ENCODE measurements at places on chromosomes 16 and 17.
A peak's percentile ranks its signal among the peaks of the same experiment; 100 is the strongest.

DNA sequence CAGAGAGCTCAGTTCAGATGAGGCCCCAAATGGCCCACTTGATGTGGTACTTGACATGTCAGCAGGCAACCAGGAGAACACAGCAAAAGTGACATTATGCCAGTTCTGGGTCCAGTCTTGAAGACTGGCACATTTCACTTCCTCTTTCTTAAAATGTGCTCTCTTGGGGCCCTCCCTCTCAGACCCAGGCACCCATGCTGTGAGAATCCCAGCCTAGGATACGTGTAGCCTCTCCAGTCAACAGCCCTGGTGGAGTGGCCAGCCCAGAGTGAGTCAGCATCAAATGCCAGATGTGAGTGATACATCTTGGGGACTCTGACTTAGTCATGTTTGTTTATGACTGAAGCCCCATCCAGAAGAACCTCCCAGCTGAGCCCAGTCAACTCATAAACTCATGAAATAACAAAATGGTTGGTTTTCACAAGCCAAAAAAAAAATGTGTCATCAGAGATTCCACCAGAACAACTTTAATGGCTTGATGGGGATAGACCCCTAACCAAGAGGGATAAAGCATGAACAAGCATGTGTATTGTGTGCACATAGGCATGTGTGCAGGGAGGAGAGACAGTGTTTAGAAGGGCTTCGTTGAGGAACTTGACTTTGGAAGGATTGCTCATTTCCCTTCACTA lies 82.5 kb upstream of the TNRC6C start:
- H3K36me3 ChIP-seq, result no peaks in the 10 kb centered on the region
- peak overlapping the region; percentile 84 for H3K27ac ChIP-seq
- peaks cover 93% of the 10 kb centered on the region for H3K4me1 ChIP-seq
- DNase-seq, result no peak

DNA sequence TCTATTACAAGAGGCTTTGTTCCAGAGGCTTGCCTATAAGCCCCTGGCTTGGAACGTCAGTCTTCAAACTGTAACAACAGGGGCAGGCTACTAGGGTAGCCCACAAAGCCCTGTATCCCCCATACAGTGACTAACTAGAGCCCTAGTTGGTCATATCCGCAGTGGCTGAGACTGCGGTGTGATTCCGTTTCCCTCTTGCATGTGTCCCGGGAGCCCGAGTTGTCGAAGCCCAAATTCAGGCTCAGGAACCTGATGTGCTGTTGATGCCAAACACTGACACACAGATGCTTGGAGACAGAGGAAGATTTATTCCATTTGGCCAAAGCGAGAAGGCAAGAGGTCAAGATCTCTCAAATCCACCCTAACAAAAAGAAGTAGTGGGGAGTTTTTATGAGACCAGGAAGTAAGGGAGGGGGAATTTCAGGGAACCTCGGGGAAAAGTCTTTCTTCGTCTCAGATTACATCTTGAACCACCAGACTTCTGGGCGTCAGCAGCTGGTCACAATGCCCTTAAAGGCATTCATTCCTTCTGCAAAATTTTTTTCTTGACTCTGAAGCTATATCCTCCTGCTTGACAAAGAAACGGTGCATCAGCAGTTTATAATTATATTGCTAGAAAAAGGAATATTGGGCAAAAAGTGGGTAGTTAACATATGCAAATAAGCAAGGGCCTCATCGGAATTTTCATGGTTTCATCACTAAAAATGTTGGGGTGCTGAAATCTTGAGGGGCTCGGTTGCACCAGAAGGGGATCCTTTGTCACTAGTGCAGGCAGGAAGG lies 879 bp downstream of the SLFN5 start:
- peak overlapping the region; percentile 98 for H3K4me3 ChIP-seq
- no peaks in the 10 kb centered on the region for H3K27me3 ChIP-seq
- H3K36me3 ChIP-seq, result peaks cover 40% of the 10 kb centered on the region
- peak; percentile 39 for DNase-seq
- H3K27ac ChIP-seq, result peak overlapping the region; percentile 99

DNA sequence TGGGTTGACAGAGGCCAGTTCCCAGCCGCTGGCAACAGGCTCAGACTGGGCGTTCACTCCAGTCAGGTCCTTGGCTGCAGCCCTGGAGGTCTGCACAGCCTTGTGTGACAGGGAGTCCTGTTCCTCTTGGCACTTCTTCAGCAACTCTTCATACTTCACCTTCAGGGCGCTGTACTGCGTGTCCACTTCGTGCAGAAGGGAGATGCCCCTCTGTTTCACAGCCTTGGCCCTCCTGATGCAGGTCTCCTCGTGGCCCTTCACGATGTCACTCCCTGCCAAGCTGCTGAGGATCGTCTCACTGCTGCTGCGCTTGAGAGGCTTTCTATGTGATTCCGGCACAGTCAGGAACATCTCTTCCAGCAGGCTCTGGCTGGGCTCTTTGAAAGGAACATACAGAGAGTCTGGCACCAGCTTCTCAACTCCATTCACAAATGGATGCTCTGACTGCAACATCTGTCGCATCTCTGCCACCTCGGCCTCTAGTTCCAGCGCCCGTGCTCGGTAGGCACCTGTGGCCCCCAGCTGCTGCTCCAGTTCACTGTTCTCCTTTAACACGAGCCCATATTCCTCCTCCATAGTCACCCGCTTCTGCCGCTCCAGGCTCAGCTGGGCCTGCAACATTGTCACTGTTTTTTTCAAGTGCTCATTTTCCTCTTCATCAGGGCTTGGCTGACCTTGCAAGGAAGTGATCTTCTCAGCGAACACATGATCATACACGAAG lies 27.2 kb downstream of the CDR2 start:
- H3K4me1 ChIP-seq, result peaks cover 8% of the 10 kb centered on the region
- H3K4me3 ChIP-seq, result no peak overlapping the region
- H3K36me3 ChIP-seq, result peaks cover 85% of the 10 kb centered on the region
- peak overlapping the region; percentile 65 for H3K27ac ChIP-seq
- H3K27me3 ChIP-seq, result no peaks in the 10 kb centered on the region

GRCh38 chr17:67107171-67107570 lies 62.8 kb downstream of the CACNG1 start:
- H3K27ac ChIP-seq, result no peak overlapping the region
- peaks cover 93% of the 10 kb centered on the region for H3K36me3 ChIP-seq
- H3K4me1 ChIP-seq, result peaks cover 22% of the 10 kb centered on the region
- no peaks in the 10 kb centered on the region for H3K27me3 ChIP-seq

GRCh38 chr17:31283841-31284240 lies 13.2 kb downstream of the OMG start:
- H3K27ac ChIP-seq, result no peak overlapping the region
- no peak for DNase-seq
- no peak overlapping the region for H3K4me3 ChIP-seq
- peaks cover 9% of the 10 kb centered on the region for H3K4me1 ChIP-seq
- H3K27me3 ChIP-seq, result no peaks in the 10 kb centered on the region

- no peak for DNase-seq
- H3K4me1 ChIP-seq, result no peaks in the 10 kb centered on the region
- H3K36me3 ChIP-seq, result peaks cover 2% of the 10 kb centered on the region
- H3K27ac ChIP-seq, result no peak overlapping the region
- no peak overlapping the region for H3K4me3 ChIP-seq
These were observed 16.4 kb upstream of the CPSF4L start for GRCh38 chr17:73278049-73278464.

- no peak overlapping the region for H3K27ac ChIP-seq
- H3K36me3 ChIP-seq, result no peaks in the 10 kb centered on the region
- DNase-seq, result no peak
- peaks cover 2% of the 10 kb centered on the region for H3K4me1 ChIP-seq
- no peaks in the 10 kb centered on the region for H3K27me3 ChIP-seq
- no peak overlapping the region for H3K4me3 ChIP-seq
These were observed 174.2 kb downstream of the TANC2 start for GRCh38 chr17:63140255-63140654.

DNA sequence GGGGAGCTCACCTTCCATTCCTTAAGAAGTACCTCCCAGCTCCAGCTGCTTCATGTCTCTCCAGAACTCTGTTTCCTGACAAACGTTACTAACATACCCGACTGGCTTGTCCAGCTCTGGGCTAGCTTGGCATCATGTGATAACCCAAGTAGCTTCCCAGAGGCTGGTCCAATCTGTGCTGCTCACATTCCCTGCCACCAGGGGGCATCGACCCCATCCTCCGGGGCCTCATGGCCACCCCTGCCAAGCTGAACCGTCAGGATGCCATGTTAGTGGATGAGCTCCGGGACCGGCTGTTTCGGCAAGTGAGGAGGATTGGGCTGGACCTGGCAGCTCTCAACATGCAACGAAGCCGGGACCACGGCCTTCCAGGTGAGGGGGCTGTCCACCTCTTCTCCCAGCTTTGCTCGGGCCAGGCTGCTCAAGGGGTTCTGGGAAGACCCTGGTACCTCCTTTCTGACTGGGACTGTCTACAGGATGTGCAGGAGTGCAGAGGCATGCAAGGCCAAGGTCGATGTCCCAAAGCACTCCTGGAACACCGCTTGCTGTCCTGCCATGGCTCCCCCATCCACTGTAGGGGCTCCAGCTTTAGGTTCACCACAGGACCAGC lies 7.6 kb downstream of the EPX start:
- H3K27ac ChIP-seq, result peak overlapping the region; percentile 19
- H3K4me1 ChIP-seq, result no peaks in the 10 kb centered on the region
- no peak overlapping the region for H3K4me3 ChIP-seq
- H3K36me3 ChIP-seq, result peaks cover 2% of the 10 kb centered on the region
- DNase-seq, result peak; percentile 48
- peaks cover 13% of the 10 kb centered on the region for H3K27me3 ChIP-seq

DNA sequence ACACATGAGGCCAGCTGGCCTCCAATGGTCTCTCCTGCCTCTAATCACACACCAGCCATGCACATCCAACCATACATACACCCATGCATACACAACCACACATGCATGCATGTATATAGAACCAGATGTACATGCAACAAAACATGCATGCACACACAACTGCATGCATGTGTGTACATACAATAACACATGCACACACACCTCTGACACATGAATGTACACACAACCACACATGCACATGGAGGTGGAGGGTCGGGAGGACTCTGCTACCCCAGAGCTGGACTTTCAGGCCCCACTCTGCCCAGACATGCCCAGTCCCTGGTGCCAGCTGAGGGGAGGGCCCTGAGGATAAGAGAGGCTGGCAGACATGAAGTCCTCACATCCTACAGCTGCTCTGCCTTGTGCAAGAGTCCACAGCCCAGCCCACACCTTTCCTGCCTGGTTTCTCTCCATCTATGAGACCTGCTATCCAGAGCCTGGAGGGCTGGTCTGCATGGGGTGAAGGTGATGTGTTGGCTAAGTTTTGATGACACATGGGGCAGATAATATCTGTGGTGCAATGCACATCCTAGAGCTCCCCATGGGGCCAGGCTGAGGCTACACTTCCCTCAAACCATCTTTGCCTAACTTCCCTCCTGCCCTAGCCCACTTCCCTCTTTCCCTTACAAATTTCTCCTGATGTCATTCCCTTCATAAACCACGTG lies 50.9 kb upstream of the SDK2 start:
- H3K27me3 ChIP-seq, result no peaks in the 10 kb centered on the region
- H3K36me3 ChIP-seq, result no peaks in the 10 kb centered on the region
- no peak overlapping the region for H3K27ac ChIP-seq
- H3K4me3 ChIP-seq, result no peak overlapping the region
- DNase-seq, result no peak
- H3K4me1 ChIP-seq, result no peaks in the 10 kb centered on the region

DNA sequence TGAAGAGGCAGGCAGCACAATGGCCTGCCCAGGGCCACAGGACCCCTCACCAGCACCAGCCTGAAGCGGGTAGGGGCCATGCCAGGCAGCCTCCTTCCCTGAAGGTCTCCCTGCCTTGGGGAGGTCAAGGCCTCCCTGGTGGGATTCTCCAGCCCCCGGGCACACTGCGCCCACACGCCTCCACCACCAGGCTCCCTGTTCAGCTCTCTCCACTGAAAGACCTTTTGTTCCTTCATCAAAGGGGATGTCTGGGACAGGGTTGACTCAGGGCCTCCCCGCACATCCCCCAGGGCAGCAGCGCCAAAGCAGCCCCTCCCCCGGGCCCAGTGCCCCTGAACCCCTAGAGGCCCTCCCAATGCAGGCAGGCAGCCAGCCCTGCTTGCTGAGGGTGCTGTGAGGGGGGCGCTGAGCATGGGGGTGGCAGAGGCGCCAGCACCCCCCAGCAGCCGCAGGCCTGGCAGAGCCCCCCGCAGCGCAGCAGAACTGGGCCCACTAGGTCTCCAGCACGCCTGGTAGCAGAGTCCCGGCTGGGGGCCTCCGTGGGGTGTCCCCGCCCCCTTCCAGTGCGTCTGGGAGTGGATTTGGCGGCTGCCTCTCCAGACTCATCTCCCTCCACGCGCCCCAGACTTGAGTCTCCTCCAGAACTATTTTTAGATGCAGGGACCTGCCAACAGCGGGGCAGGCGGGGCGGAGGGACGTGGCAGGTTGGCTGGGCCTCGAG lies 13.1 kb downstream of the BCAR1 start:
- peaks cover 6% of the 10 kb centered on the region for H3K4me1 ChIP-seq
- H3K36me3 ChIP-seq, result no peaks in the 10 kb centered on the region
- H3K4me3 ChIP-seq, result no peak overlapping the region
- no peak for DNase-seq

DNA sequence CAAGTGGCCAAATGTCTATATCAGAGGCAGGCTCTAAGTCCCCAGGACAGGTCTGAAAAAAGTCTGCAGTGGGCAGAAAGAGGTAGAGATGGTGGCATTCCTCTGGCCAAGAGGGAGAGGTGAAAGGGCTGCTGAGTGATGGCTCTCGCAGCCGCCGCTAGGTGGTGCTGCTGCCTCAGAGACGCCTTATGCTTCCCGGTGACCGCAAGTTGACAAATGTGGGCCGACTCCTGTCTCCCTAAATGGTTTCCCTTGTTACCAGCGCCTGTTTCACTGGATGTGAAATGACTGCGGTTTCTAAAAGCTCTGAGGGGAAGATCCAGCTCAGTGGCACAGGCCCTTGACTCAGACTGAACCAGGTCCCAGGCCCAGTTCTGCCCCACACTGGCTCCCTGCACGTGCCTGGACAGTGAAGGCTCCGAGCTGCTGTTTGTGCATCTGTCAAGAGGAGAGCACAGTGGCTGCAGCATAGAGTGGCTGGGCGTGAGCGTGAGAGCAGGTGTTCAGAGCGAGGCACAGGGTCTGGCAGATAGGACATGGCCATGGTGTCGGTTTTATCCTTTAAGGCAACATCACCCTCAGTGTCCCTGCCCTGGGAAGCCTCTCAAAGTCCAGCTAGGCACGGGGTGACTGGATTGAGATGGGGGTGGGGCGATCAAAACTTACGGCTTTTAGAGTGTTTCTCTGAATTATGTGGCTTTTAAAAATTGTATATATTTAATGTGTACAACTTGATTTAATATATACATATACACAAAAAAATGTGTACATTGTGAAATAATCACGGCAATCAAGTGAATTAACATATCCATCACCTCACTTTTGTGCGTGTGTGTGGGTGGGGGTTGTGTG lies 19.9 kb downstream of the CLEC16A start:
- no peak overlapping the region for H3K27ac ChIP-seq
- no peaks in the 10 kb centered on the region for H3K27me3 ChIP-seq
- H3K4me3 ChIP-seq, result no peak overlapping the region
- peaks cover 18% of the 10 kb centered on the region for H3K4me1 ChIP-seq

All from naive thymus-derived CD8-positive, alpha-beta T cell (primary cell).